ENCODE measurements at places on chromosomes 13 and 19.

DNA sequence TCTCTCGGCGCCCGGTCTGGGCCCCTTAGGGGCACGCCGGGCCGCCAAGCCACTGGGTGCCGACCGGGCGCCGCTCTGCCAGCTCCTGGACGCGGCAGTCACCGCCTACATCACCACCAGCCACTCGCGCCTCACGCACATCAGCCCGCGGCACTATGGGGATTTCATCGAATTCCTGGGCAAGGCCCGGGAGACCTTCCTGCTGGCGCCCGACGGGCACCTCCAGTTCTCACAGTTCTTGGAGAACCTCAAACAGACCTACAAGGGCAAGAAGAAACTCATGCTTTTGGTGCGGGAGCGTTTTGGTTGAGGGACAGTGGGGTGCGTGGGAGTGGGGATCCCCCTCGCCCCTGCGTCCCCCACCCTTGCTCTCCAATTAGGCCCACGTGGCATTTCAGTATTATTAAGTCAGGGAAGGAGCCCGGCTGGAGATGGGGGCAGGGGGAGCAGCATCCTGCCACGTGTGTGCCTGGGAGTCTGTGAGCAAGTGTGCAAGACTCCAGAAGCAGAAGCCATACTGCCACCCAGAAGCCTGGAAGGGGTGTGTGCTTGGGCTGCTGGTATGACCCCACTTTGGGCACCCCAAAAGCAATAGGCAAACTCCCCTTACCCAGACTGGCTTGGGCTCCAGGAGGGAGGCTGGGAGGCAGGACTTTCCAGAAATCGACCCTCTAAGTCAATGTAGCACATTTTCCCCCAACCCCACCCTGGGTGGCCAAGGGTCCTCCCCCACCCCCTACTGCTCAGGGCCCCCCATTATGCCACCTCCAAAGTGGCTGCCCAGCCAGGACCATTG is 35.7 kb downstream of the ZSWIM4 start:
- no peak for DNase-seq

DNA sequence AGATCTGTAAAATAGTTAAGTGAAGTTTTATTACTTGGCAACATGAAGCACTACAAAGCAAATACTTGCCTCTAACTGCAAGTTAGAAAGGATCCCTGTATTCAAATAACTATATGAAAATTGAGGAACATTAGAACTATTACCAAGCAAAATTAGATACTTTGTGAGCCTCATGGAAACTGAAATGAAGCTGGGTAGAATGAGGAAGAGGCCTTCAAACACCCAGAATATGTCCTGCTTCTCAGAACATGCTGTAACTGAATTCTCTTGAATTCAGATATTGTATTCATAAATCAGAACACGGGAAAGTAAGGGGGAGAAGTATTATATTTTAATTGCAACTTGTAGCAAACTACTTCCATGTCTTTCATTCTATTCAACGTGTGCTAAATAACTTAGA is 947.9 kb downstream of the PCDH17 start:
- no peak for DNase-seq

GRCh38 chr13:62747152-62747551 is 1331.5 kb upstream of the PCDH20 start:
- no peak for DNase-seq

GRCh38 chr13:42686165-42686564 is 95.2 kb upstream of the FAM216B start:
- no peak for DNase-seq

DNA sequence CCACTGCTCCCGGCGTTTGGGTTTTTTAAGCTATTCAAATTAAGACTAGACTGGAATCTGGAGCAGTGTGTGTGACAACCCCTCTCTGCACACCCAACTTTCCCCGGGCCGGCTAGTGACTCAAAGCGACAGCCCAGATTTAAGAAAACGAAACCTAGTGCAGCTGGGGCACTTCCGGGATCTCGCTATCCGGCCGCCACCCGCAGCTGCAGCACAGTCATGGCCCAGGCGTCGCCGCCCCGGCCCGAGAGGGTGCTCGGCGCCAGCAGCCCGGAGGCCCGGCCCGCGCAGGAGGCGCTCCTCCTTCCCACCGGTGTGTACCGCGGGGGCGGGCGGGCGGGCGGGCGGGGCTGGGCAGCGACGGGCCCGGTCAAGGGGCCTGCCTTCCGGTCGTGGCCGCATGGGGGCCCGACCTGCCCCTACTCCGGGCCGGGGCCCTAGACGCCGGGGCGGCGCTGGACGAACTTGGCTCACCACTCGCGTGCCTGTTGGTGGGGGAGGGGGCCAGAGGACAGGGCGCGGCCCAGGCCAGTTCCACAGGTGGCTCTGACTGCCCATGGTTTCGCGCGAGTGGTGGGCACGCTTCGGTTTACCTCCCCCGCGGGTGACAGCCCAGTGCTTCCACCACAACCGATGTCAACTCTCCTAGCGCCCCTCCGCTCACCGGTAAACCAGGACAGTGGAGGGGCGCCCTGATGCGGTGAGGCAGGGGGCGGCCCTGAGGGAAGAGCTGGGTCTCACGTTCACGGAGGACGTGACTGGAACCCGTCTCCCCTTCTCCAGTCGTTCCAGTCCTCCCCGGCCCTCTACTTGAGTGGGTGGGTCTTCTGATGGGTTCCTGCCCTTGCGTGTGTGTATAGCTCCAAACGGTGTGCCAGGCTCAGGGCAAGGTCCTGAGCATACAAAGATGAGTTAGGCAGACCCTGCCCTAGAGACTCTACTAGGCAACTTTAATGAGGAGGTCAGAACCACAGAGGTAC is at the start of gene PHF11:
Gene PHF11 (plus strand): TSS at position 171 of the 980 bp plus-strand sequence. CDS start 49 bp downstream, at position 220.
- DNase-seq = peak; percentile 74

DNA sequence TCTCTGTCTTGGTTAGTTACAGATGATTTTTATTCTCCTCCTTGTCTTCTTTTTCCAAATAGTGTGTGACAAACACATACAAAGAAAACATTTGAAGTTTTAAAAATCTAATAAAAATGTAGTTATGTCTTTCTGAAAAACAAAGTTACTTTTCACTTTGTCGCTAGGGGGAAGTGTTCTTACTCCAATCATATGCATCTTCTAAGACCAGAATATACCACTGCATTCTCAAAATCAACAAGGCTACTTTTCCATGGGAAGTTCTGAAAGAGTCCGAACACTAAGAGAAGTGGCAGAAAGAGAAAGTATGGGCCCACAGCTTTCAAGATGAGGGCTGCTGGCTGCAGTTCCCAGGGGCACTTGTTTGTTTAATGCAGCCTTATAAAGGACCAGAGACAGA is 208.9 kb downstream of the DCT start:
- DNase-seq = no peak

- DNase-seq = no peak
Observed at GRCh38 chr13:29948244-29948643, 97.8 kb upstream of the UBL3 start.

All from hippocampal formation (tissue), 2 donors.